Inflammatory macrophage treated with lipopolysaccharide for 1 hour (primary cell): ENCODE measurements at places on chromosomes 2 and 18.

DNA sequence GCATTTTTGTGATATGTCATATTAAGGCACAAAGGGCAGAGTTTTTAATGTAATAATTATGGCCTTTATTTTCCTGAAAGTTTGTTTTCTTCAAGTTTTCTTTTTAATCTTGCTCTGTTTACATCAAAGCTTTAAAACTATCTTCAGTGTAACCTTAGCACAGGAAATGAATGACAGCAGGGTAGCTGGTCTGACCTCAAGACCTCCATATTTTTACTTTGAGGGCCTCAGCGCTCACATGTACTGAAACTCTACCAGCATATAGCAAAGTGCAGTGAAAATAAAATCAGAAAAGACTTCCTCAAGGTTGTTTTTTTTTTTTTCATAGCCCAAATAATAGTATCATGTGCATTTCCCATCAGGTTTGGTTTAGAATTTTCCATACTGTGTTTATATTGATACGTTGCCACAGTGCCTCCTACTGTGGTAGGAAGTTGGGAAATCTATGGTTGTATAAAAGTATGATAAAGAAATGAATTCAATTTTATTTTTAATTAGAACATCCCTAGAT is 163.4 kb downstream of the UBE2E3 start:
- no peak for DNase-seq

- DNase-seq: no peak
Measured at GRCh38 chr2:62200291-62200841, 4.5 kb downstream of the B3GNT2 start.

GRCh38 chr2:188577231-188577630 is 285.6 kb downstream of the GULP1 start:
- DNase-seq: no peak

- no peak for DNase-seq
Measured at GRCh38 chr2:137893145-137893544, 71.1 kb upstream of the HNMT start.

GRCh38 chr2:1707771-1708418 is 36.4 kb downstream of the PXDN start:
- peak; percentile 48 for DNase-seq

- DNase-seq: no peak
Measured at GRCh38 chr18:31497404-31497835, 557 bp upstream of the DSG2 start.

DNA sequence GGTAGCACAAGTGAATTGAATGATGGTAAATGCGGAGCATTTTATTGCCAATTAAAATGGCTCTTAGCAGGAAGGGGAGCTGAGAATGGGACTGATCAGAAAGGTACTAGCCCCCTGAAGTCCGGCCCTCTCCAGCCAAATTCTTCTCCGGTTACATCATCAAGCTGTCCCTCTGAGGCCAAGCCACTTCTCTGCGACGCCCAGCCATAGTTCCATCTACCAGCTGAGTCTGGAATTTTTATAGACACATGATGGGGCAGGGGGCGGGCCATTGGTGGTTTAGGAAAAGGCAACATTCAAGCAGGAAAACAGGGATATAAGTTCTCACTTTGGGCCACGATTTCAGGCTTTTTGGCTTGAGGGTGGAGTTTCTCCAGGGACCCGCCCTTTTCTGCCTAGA is 22.7 kb downstream of the RPRM start:
- no peak for DNase-seq

- DNase-seq: no peak
Measured at GRCh38 chr2:226064932-226065570, 665.5 kb downstream of the NYAP2 start.

- DNase-seq: no peak
Measured at GRCh38 chr2:119435081-119435952, 3.7 kb downstream of the TMEM37 start.

GRCh38 chr18:48859311-48860268 is 91.2 kb downstream of the SMAD7 start:
- no peak for DNase-seq

DNA sequence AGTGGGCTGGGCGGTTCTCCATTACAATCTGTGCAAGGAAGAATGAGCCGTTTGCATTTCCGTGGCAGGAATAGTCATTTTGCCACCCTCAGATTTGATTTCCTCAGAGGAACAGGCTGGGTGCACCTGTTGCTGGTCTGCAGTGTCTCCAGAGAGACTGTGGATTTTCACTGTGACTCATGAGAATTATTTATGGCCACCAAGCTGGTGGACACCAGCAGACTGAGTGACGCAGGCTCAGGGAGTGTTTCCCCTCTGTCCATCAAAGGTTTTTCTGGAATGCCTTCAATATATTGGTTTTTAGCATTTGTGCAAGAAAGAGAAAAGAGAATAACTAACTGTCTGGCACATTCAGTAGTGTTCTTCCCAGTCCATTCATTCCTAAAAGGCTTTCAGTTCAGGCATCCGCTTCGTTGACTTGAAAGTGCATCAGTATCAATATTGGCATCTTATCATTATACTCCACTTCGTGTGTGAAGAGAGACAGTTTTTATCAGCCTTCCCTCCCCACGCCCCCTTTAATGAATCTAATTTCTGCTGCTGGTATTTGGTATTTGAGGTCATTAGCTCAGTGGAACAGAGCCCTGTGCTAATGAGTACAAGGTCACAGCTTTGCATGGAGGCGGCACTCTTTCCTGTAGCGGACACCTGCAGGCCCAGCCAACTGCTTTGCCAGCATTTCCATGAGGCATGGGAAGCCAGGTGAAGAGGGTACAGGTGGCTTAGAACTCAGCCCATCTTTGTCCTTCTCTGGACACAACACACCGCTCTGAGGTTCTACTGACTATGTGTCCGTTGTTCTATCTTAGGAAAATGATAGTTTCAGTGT is 39.9 kb downstream of the PRKCE start:
- no peak for DNase-seq

DNA sequence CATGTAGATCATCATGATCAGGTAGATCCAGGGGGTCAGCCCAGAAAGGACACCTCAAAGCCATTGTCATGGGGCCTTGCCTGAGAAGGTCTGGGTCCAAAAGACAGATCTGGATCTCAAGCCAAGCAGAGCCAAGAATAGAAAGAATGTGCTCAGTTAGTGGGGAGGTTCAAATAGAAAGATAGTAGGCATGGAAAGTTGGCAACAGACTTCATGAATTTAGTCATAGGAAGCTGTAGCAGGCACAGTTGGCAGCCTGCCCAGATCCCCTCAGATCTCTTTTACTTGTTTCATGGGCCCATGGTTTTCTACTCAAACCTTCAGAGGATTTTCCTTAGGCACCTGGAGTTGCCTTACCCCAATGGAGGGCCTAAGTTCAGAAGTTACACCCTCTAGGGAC is 767.0 kb downstream of the SLC4A3 start:
- no peak for DNase-seq

GRCh38 chr2:19488009-19488691 is 129.7 kb upstream of the OSR1 start:
- no peak for DNase-seq

DNA sequence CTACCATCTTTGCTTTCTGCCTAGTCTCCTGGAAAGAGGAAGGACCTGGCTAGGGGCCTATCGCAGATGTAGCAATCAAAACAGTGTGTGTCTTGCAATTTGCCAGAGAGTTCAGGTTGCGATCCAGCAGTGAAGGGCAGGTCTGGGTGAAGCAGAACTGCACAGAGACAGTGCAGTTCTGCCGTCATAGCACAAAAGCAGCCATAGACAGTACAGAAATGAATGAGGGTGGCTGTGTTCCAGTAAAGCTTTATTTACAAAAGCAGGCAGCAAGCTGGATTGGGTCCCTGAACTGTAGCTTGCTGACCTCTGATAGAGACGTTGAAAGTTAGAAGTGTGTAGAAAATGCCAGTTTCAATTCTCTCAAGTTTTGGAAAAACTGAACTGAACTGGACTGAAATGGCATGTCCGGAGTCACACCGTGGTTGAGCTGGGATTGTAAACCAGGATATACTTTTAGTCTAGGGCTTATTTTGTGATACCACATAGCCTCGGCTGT is 186.8 kb downstream of the LTBP1 start:
- DNase-seq: no peak

DNA sequence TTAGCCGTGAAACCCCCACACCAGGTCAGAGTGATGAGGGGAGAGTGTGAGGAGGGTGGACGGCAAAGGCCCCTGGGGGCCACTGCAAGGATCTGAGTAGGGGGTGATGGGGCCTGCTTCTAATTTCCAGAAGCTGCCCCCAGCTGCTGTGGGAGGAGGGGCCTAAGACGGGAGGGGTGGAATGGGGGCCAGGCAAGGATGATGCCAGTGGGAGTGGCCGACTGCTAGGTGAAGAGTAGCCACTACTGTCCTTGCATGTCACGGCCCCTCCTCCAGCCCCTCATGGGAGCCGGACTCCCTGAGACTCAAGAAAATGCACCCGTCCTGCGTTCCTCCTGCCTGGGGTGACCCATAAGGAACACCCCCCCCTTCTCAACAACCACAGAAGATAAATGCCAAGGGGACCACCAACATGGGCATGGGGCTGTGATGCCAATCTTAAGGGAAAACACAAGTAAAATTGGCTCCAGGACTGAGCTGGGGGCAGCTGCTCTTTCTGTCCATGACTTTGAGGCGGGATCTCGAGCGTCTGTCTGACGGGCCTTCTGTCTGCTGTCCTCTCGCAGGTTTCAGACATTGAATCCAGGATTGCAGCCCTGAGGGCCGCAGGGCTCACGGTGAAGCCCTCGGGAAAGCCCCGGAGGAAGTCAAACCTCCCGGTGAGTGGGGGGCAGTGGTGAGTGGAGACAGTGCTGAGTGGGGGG is 24.2 kb upstream of the PRLH start:
- DNase-seq: no peak

- DNase-seq: no peak
Measured at GRCh38 chr2:177229442-177230242, 17.0 kb downstream of the HNRNPA3 start.

DNA sequence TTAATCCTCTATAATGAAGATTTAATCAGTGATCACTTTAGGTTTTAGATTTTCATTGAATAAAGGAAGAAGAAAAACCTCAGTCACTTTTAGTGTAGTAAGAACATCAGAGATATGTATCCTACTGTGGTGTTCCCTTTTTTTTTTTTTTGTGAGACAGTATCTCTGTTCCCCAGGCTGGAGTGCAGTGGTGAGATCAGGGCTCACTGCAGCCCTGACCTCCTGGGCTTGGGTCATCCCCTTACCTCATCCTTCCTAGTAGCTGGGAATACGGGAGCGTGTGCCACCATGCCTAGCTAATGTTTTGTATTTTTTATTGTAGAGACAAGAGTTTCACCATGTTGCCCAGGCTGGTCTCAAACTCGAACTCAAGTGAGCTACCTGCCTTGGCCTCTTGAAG is 5.1 kb downstream of the SLC39A10 start:
- DNase-seq: peak; percentile 29

GRCh38 chr2:54227798-54228197 is 28.2 kb downstream of the TSPYL6 start:
- DNase-seq: no peak

DNA sequence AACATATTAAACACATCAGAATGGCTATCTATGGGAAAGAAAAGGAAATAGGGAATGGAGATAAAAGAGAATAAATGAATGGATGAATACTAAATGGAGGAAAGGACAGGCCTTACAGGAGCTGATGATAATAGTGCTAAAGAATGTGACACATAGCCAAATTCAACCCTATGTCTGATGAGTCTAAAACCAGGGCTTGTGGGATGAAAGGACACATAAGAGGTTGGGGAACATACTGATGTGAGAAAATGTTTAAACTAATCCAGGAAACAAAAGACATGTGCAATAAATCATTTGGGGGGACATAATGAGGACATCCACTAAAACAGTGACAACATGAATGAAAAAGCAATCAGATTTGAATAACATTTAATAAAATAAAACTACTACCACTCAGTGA is 120.0 kb downstream of the DYM start:
- DNase-seq: no peak

DNA sequence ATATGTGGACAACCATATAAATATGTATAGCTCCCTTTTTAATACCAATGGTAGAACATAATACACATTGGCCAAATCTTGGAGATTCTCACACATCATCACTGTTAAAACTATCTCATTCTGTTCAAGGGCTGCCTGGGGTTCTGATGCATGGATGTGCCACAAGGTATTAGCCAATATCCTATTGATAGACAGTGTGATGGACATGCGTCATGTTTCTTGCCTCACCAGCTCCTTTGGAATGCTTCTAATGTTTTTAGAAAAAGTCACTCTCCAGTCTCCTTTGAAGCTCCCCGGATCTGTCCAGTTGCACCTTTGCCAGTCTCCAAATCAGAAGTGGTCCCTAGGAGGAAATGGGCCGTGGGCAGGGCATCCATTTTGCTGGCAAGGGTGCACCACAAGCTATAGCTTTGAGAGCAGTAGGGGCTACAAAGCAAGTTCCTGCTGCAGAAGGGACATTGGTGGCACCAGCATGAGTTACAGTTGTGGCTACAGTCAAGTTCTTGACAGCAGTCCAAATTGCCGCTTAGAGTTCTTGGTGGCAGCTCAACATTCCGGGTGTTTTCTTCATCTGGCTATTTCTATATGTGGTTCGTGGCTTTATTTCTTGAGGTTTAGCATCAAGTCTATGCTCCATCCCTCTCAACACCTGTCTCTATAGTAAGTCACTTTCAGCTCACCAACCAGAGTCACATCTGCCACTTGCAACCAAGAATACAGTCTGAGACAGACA is 25.1 kb upstream of the ATRAID start:
- DNase-seq: no peak

DNA sequence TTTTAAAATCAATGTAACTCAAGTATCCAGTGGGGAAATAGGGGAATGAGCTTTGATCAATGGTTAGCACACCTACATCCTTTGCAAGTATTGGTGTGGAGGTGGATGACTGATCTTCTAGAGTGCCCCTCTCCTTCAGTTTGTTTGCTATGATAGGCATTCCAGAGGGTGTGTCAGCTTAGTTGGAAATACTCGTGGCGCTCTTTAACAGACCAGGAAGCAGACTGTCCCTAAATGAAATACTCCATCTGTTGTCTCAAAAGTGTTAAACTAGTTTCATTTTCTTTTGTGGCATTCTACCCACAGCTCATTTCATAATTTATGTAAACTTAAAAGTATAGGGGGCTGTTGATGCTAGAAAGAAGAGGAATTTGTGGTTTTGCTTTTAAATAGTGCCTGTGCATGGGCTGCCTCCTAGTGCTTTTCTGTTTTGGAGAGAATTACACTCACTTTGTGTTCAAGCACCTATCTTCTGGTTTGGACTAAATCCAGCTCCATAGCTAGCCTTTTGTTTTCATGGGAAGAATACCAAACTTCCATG is 66.2 kb downstream of the STAT1 start:
- DNase-seq: peak; percentile 52

DNA sequence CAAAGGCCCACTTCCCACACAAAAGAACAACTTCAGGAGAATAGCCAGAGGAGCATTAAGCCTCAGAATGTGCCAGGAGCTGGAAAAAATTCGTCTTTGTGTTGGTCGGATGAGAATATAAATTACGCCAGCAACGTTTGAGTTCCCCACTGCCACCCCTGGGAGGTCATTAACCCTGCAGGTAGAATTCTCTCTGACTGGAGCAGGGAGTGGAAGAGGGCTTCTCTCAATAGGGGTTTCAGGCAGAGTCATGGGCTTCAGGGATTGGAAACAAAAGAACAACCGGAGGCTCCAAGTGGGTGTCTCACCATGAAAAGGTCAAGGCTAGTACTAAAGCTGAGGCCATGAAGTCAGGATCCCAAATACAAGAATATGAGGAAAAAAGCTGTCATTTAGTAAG is 69.0 kb upstream of the DDX18 start:
- DNase-seq: no peak
